ENCODE measurements at places on chromosomes 2 and 18. TPM values are rescaled to one million over a fixed set of nuclear protein-coding genes. Genes with fewer than 3 reads are reported as not detected.

- DNase-seq = no peak
Observed at GRCh38 chr2:188306271-188306670, 14.6 kb downstream of the GULP1 start.

GRCh38 chr18:58792086-58792485, 72.6 kb upstream of the ZNF532 start:
- DNase-seq = no peak

DNA sequence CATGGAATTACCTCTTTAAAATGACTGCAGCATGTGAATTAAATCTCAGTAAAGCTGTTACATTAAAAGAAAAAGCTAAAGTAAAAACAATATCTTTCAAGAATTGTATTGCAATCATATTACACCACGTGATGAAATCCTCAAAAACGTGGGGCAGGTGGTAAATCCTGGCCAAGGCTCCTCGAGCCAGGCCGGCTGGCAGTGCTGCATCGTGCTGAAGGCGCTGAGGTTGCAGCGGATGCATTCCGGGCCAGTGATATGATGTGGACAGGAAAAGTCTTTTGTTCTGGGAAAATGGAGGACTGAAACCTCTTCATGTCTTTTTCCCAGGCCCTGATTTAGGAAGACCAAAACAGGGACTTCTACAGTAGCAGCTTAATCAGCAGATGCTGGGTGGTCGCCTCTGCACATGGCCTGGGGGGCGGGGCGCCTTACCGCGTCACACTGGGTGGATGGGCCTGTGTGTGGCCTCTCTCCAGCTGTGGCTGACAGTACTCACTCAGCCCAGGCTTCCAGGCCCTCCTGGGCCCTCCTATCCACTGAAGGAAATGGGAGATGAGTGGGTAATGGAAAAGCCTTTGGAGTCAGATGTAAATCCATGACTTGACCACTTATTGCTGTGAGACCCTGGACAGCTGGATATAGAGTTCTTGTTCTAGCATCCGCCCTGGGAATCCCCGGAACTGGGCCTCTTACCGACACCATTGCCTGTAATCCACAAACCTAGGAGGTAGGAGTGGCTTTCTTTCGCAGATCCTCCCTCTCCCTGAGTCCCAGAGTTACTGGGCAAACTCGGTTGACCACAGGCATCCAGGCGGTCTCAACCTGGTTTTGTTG, 45.1 kb downstream of the PROC start:
- no peak for DNase-seq

DNA sequence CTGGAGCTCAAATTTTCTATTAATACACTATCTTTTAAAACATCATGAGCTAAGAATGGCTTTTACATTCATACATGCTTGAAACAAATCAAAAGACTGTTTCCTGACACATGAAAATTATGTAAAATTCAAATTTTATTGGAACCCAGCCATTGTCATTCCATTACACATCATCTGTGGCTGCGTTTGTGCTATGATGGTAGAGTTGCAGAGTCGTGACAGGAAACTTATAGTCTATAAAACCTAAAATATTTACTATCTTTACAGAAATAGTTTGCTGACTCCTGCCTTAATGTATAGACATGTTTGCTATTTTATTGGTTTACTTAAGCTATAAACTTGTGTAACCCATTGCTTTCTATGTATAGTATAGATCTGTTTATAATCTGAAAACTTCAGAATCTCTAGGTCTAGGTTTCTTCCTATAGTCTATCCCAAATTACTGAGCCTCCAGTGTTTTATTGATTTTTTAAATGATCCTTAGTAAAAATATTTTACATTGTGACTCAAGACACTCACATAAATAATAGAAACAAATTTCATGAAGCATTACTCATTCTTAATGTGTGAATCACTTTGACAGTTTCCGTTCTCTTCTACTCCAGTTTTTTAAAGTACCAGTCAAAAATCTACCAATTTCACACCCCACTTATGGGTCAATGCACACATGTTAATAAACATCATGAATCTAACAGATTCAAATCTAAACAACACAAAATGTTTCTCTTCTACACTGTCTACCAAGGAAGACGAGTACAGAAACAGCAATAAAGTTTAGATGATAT, 26.4 kb upstream of the MRPL19 start:
- no peak for DNase-seq

- DNase-seq = peak; percentile 58
Observed at GRCh38 chr2:26770986-26771586, 7.0 kb downstream of the SLC35F6 start.

Gene SFT2D3
- 9.0 TPM for total RNA-seq

Gene RGPD4
- 0.08 TPM for total RNA-seq

Data from left colon (tissue), 2 donors.